GM20000 (cell line): ENCODE measurements at places on chromosomes 6 and 20.

DNA sequence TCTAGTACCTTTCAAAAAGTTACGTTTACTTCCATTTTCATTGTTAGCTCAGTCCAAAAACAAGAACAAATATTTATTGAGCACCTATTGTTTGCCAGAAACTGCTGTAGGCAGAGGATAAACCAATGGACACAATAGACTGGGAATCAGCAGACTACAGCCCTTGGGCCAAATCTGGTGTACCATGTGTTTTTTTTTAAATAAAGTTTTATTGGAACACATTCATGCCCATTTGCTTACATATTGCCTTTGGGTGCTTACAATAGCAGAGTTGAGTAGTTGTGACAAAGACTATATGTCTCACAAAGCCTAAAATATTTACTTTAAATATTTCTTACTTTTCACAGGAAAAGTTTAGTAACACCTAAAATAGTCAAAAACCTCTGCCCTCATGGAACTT is 216.1 kb downstream of the COL9A1 start:
- DNase-seq: no peak

DNA sequence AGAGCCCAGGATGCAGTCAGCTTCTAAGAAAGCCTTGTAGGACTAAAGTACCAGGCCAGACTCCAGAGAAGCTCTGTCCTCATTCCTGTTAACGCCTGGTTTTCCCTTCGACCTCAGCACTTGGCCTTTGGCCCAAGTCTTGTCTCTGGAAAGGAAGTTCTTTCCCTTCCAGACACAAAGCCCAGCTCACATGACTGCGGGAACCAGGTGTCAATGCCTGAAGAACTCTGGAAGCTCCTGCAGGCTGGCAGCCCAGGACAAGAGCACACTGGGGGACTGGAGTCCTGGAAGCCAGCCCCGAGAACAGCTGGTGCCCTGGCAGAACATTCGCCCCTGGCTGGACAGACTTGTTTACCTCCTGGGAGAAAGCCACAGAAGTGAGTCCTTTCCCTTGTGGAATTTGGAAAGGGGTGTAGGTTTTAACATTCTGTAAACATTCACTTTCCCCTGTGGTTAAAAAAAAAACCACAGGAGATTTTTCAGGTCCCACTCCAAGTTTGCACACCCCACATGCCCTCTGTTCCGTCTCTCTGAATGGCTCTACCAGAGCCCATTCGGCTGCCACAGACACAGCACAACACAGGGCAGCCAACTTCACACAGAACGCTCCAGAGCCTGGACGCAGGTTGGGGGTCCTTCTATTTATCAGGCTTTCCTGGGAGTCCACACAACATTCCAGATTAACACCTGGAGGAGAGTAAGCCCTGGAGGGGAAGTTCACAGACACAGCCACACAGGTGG is 18.1 kb downstream of the ACSS1 start:
- no peak for DNase-seq

DNA sequence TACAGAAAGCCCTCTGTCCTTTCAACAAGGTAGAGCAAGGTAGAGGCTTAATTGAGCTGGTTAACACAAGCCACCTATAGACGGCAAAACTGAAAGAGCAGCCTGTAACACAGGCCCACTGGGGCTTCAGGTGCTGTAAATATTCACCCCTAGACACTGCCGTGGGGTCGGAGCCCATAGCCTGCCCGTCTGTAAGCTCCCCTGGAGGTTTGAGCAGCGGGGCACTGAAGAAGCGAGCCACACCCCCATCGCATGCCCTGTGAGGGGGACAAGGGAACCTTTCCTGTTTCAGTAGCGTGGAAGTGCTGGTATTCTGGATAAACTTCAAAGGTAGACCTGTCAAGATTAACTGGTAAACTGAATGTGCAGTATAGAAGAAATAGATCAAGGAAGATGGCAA is 160.4 kb downstream of the TPBG start:
- no peak for DNase-seq

GRCh38 chr6:125784365-125784764 is 6.4 kb upstream of the NCOA7 start:
- DNase-seq: no peak

DNA sequence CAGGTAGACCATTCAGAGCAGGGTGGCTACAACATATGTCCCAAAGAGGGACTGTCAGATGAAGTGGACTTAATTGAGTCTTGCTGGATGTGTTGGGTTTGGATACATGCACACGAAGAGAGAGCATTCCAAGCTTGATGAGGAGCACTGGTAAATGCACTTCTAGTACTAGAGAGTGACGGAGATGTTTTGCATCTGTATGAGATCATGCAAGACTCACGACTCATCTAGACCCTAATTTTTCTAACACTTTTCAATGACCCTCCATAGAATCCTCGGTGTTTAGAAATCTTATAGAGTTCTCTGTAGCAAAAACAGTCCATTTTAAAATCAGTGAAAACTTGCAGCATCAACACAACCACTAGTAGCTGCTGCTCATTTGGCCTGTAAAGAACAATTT is 4.8 kb upstream of the AIG1 start:
- DNase-seq: no peak

DNA sequence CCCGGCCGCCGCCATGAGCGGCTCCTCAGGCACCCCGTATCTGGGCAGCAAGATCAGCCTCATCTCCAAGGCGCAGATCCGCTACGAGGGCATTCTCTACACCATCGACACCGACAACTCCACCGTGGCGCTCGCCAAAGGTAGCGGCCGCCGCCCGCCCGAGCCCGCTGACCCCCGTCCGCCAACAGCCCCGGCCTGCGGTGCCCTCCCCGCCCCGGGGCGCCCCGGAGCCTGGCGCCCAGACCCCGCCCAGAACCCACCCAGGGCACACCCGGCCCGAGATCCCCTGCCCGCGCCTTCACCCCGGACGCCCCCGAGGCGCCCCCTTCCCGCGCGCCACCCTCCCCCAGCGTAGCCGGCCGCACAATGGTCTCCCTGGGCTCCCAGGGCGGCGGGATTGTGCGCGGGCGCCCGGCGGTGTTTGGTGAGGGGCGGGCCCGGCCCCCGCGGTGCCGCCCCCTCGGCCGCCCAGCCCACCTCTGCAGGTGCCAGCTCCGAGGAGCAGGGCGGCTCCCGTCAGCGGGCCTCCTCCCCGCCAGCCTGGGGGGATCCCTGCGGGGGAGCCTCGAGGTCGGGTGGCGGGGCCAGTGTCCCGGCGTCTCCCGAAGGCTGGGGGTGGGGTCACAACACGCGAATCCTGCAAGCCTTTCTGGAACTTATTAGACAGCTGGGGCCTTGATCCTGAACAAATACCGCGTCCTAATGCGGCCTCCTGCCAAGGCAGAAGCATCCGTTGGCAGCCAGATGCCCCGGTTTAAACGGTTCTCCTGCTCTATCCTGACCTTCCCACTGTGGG is 577 bp downstream of the LSM14B start:
- peak; percentile 72 for DNase-seq

GRCh38 chr6:35359346-35359743 is 17.0 kb downstream of the PPARD start:
- DNase-seq: no peak

DNA sequence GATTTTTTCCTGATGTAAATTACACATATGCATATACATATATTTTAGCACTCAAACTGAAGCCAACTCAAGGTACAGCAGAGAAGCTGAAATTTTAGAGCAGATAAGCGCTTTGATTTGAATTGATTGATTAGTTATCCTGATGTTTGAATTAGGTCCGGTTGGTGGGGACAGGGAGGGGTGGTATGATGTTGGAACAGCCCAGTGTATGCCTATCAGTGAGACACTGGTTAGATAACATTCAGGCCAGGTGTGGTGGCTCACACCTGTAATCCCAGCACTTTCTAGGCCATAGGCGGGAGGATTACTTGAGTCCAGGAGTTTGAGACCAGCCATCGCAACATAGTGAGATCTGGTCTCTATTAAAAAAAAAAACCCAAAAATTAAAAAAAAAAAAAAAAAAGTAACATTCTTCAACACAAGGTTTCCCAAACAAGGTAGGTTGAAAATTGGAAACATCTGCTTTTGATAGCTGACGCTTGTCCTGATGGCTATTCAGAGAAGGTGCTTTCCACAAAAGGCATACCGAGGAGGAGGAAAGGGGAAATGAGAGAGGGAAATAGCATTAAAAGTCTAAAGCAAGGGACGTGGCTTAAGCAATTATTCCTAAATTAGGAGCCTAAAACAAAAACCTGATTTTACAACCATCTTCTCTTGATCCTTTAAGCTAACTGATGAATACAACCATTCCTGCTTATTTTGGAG is 288.4 kb upstream of the JARID2 start:
- peak; percentile 25 for DNase-seq

DNA sequence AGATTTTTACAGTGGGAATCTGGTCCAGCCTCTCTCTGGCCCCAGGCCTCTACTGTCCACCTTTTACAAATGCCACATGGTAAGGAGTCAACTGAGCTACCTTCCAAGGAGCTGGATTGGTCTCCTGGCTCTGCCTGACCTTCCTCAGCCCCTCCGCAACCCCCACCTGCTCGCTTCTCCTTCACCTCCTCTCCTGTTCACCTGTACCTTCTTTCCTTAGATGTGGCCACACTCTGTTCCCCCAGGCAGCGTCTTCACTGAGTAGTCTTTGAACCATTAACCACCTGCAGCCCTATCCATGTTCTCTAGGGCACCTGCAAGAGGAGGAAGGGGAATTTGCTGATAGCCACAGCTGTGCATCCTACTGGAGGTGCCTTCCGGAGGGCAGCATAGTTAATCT is 55.3 kb upstream of the DDR1 start:
- DNase-seq: no peak

- DNase-seq: no peak
These were observed 50.5 kb upstream of the LRRC1 start for GRCh38 chr6:53744321-53744720.

DNA sequence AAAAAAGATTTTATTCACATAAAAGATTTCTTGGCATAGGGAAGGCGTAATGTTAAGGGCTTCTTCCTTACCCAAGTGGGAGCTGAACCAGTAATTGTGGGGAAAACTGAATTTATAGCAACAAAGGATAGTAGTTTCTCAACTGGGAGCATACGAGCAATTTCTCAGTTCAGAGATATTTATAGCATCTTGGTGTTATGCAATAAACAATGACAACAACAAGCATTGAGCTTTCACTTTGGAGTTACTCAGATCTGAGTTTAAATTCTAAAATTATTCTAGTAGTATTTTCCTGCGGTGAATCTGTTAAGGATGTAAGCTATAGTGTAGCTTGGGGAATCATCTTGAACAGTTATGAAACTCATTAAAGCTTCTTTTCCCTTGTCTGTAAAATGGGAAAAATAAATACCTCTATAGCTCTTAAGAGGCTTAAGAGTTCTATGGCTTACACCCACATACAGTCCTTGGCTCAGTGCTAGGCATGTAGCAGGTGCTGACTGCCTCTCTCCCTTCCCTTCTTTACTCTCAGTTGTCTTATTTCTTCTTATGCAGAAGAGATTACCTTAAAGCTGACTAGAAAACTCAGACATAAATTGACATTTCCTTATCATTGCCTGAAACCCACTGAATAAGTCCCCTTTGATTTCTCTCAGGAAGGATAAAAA is 58.8 kb downstream of the SAMD5 start:
- DNase-seq: no peak

GRCh38 chr6:15575357-15576033 is 87.3 kb downstream of the DTNBP1 start:
- DNase-seq: no peak

DNA sequence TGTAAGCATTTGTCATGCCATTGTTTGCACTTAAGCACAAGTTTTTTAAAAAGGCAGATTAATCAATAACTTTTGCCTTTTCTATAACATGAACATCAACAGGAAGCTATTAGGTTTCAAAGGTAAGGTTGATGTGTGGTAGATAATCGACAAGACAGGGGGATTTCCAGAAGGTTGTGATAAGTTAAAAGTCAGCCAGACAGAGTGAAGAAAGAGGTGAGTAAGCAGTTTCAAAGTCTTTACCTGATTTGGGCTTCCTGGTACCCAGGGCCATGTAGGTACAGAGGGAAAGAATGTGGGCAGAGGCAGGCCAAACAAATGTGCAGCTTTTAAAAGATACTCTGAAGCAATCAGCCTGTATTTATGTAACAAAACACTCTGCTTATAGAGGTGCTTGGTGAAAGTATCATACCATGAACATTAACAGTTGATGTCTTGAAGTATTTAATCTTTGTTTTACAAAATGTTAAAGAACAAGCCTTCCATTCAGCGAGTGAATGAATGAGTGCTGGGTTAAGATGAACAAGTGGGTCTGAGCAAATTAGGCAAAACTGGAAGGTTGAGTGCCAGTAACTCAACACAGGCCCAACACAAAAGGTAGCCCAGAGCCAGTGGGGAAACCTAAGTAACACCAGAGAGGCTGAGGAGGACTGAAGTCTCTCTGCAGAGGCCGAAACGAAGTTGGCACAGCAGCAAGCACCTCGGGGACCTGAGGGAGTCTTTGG is 60.2 kb downstream of the LRRC1 start:
- DNase-seq: peak; percentile 29

GRCh38 chr6:13666194-13667105 is 45.2 kb downstream of the RANBP9 start:
- DNase-seq: no peak

- no peak for DNase-seq
These were observed 92.0 kb downstream of the ATXN1 start for GRCh38 chr6:16669227-16669626.

- no peak for DNase-seq
These were observed 224.9 kb downstream of the PHACTR1 start for GRCh38 chr6:12941422-12941821.

DNA sequence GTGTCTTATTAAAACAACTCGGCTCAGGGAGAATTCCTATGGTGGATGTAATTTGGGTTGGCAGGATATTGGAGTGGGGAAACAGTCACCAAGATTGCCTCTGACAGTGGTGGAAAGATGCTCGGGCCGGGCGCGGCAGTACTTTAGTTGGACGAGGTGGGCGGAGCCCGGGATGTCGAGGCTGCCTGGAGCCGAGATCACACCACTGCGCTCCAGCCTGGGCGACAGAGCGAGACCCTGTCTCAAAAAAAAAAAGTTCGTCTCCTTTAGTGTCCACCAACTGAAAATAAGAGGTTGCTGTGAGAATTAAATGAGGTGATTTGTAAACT is 621 bp downstream of the NOL7 start:
- DNase-seq: peak; percentile 28

GRCh38 chr6:135983718-135984343 is 132.3 kb downstream of the PDE7B start:
- DNase-seq: no peak

DNA sequence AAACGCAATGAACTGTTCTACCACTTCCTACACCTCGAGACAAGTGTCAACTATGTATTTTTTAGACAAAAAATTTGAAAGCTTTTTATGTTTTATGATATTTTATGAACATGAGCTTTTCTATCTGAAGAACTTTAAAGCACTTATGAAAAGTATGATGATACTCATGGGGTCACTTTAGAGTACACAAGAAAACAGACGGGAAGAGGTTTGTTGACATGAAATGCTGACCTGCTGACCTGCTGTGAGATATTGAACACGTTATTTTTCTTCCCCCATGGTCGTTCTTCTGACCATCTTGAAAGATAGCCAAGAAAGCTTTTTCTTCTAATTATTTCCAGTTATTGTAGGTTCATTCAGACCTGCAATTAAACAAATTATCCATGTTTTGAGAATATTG is 63.1 kb downstream of the PLEKHG1 start:
- DNase-seq: no peak

DNA sequence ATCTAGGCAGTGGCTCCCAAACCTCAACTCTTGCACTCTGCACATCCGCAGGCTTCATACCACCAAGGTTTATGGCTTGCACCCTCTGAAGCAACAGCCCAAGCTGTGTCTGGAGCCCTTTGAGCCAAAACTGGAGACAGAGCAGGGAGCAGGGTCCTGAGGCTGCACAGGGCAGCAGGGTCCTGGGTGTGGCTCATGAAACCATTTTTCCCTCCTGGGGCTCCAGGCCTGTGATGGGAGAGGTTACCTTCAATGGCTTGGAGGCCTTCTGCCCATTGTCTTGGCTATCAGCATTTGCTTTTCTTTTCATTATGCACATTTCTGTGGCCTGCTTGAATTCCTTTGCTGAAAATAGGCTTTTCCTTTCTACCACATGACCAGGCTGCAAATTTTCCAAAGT is 6.3 kb upstream of the FAM184A start:
- no peak for DNase-seq
